ENCODE measurements at places on chromosomes 3 and 15. TPM values are rescaled to one million over a fixed set of nuclear protein-coding genes. Genes with fewer than 3 reads are reported as not detected.

Gene TP63
- polyA plus RNA-seq = not detected

Gene SLC28A2
- not detected for polyA plus RNA-seq

Gene CAMKV
- not detected for polyA plus RNA-seq

Gene KLHL25
- polyA plus RNA-seq = 1.0 TPM

Gene SRGAP3
- 1.1 TPM for polyA plus RNA-seq

Gene GRM2
- polyA plus RNA-seq = not detected

DNA sequence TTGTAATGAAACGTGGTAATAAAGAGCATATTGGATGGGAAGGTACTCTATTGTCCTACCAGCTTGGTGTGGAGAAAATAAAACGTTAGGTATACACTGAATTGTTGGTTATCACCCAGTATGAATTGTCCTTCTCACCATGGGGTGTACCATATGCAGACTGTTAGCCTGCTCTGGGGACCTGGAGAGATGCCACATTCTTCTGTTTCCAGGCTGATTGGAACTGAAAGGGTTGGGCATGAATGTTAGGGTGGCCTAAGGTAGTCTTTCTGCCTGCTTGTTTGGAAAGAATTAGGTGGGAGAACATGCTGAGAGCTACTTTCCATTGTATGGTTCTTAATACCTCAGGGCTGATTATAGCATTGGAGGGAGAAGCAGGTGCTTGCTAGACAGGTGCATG lies 340.6 kb downstream of the PTPRG start:
- no peak for DNase-seq

GRCh38 chr3:16868513-16868912 lies 16.2 kb upstream of the PLCL2 start:
- no peak for DNase-seq

GRCh38 chr15:69723404-69724096 lies 270.9 kb downstream of the RPLP1 start:
- DNase-seq = no peak

GRCh38 chr15:31228011-31228484 lies 98.6 kb upstream of the KLF13 start:
- no peak for DNase-seq

DNA sequence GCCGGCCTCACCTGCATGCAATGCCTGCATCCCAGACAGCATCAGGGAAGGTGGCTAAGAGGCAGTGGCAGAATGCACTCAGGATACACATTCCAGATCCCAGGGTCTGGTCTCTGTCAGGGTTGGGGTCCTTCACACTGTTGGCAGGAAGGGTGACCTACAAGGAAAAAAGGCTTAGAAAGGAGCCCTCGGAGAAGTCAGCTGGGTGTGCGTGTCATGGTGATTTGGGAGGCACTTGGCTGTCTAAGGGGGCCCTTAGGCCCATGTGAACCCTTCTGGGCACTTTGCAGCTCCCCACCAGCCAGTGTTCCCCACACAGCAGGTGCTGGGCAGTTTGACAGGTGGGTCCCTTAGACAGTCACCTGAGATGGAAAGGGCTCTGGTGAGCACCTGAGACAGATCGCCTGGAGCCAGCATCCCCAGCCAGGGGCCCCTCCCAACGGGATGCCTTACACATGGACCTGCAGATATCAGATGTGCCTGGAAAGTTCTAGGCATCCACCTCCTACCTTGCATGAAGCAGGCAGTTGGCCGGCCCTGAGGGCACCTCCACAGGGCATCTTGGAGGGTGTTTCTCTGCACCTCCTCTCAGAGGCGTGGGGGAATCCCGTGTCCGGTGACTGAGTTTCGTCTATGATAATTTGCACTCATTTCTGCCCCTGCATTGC lies 131.6 kb downstream of the LRRK1 start:
- DNase-seq = no peak

- DNase-seq = no peak
Observed at GRCh38 chr3:15040844-15041243, 24.3 kb downstream of the MRPS25 start.

DNA sequence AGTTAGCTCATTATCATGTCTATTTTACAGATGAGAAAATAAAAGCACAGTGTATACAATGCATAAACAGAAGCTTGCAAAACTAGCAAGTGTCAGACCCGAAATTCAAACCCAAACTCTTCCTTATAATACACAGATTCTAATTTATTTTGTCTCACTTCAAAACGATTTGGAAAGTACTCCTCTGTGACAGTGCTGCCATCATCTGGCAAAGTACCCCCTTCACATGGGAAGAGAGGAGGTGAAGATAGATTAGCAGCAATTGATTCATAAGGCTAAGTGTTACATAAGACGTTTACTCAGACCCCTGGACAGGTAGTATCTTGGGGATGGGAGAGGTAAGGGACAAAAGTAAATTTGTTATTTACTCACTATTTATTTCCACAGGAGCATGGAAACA lies 744.0 kb upstream of the SGO1 start:
- no peak for DNase-seq

DNA sequence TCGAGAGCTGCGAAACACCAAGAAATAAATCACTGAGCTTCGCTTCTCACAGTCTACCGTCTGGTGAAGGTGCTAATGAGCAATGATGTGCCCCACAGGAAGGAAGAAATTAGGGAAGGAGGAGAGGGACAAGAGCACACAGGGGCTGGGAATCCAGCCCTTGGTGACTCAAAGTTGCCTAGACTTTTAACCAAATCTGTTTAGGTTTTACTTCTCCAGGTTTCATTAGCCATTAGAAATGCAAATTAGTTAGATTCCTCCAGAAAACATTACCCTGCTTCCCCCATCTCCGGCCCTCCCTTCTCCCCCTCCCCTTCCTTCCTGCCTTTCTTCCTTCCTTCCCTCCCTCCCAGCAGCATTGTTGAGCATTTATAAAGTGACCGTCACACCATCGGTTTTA lies 59.3 kb upstream of the UBE2E1 start:
- no peak for DNase-seq

DNA sequence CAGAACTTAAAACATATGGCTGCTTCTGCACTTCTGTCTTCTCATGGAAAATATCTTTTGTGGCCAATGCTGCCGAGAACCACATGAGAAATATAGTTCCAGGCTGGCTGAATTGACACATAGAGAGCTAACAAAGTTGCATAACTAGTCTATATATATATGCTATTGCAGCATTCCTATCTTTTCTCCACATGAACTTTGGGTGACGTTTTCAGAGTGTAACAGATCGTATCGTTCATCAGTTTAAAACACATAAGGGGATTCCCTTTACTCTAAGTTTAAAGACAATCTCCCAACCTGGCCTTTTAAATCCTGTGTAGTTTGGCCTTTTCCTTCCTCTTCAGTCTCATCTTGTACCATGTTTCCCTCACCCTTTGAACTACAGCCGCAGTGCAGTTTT lies 394.2 kb upstream of the CBLB start:
- no peak for DNase-seq

- DNase-seq = no peak
Observed at GRCh38 chr15:37981775-37982174, 47.3 kb downstream of the TMCO5A start.

GRCh38 chr3:64853456-64853855 lies 165.7 kb upstream of the ADAMTS9 start:
- no peak for DNase-seq

DNA sequence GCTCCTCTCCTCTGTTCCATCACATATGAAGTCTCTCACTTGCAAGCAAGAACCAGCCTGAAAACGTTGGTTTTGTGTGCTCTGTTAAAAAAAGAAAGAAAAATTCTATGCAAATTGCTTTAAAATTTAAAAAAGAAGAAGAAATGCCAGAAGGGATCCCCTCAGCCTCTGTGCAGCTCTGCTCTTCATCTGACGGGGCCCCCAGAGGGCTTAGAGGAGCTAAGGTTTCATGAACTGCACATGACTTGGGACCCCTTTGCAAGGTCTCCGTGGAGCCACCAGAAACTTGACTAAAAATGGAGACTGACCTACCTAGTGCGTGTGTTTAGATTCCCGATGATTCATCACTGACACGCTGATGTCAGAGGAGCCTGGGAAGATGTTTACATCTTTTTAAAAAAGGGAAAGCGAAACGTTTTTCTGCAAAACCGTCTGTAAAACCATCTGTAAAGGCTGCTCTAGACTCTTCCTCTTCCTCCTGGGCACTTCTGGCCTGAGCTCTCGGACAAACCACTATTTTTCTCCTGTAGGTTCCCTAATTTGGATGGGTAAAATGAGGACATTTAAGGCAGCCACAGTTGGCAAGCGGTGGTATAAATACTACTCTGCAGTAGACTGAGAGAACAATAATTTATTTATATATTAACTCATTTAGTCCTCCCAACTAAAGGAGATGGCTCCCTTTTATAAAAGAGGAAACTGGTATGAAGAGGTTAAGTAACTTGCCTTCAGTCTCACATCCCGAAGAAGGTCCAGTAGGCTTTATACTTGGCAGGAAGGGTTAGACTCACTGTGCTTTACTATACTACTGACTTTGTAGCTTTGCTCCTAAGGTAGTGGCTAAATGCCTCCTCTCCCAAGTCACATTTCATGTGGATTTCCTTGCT lies 67.2 kb upstream of the POLG start:
- DNase-seq = no peak

GRCh38 chr3:141557961-141558706 lies 71.3 kb downstream of the RASA2 start:
- no peak for DNase-seq

GRCh38 chr3:13358051-13358450 lies 62.1 kb downstream of the NUP210 start:
- DNase-seq = no peak

DNA sequence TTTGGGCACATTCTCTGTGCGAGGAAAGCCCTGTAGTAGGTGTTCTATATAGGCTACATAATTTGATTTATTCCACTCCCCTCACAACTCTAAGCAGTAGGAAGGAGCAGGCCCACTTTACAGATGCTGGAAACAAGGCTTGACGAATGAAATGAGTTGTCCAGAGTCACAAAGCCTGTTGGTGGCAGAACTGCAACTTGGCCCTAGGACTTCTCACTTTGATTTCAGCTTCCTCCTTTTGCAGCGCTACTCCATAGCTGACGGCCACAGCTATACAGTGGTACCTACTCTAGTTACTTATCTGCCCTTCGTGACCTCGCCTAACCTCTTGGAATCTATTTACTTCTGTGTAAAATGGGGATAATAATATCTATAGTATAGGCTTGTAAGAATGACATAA lies 2.5 kb upstream of the IRAK2 start:
- no peak for DNase-seq
